Non-pigmented ciliary epithelial cell (primary cell): ENCODE measurements at places on chromosomes 7 and 10.

DNA sequence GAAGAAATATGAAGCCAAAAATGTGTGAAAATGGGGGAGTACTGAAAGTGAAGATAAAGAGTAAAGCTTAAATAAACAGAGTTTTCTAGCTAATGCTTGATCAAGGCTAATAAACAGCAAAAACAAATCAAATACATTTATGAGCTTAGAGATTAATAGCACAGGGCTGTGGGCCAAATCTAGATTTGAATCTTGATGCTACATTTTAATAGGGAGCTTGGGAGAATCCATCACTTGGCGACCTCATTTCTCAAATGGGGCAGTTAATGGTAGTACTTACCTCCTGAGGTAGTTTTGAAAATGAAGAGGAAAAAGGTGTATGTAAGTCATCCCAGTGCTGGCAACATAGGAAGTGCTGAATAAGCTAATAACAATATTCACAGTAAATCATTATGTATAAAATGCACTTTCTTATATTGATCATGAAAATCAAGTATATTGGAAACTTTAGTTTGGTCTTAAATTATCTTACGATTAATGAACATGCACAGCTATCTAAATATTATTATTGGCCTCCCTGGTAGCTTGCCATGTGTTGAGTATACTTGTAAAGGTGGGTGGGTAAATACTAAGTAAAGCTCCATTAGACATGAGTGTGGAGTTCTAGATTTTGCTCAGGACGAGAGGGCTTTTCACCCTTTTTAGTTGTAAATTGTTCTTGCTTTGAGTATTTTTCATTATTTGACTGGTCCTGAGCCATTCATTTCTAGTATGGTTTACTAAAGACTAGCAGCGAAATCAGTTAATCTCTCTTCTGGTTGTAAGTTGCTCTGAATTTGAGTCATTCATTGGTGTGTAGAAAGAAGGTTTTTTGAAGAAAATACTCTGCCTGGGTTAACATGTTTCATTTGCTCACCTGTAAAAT is 5.1 kb downstream of the BICC1 start:
- no peak for DNase-seq

DNA sequence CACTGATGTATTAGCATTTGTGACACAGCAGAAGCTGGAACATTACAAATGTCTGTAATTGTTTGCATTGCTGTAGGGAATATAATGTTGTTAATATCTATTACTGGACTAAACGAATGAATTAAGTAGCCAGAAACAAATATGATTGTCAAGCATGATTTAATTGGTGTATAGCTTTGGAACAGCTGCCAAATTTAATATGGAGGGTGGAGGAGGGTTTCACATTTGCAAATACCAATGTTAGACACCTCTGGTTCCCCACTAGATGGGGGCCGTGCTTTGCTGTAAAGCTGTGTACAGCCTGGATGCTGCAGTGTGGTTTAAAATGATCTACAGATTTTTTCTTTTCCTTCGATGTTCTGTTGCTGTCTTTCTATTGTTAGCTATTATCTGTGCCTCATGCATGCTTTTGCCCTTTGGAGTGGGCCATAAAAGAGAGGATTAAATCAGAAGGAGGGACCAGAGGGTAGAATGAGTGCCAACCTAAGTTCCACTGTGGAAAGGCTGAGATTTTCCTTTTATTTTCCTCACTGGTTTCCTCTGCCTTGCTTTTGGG is 23.1 kb downstream of the DNAJB9 start:
- no peak for DNase-seq

- DNase-seq: no peak
Observed at GRCh38 chr7:28700096-28700495, 258.0 kb downstream of the TRIL start.

GRCh38 chr10:110903280-110904278 is 15.4 kb downstream of the BBIP1 start:
- DNase-seq: no peak

DNA sequence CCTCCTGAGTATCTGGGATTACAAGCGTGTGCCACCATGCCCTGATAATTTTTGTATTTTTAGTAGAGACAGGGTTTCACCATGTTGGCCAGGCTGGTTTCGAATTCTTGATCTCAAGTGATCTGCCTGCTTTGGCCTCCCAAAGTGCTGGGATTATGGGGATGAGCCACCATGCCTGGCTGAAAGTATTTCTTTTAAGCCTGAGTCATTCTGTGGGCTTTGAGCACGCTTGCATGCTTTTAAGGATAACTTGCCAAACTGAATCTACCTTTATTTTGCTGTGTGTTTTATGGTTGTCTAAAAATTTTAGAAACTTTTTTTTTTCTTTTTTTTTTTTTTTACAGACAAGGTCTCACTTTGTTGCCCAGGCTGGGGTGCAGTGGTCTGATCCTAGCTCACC is 33.2 kb downstream of the CNNM2 start:
- no peak for DNase-seq

- DNase-seq: no peak
Observed at GRCh38 chr10:34740321-34740720, 74.8 kb downstream of the PARD3 start.
